ENCODE measurements at places on chromosomes 2 and 18.
A peak's percentile ranks its signal among the peaks of the same experiment; 100 is the strongest.

GRCh38 chr2:68776124-68776523, 41.5 kb downstream of the ARHGAP25 start:
- DNase-seq = no peak

GRCh38 chr2:2672249-2672648, 341.2 kb upstream of the MYT1L start:
- no peak for DNase-seq

GRCh38 chr2:73293534-73294171, at the start of gene EGR4:
Gene EGR4, minus strand, starts transcription at chr2:73293548. Its CDS starts 231 bp downstream, at chr2:73293317.
- peak; percentile 68 for DNase-seq

GRCh38 chr18:51279367-51279984, 82.0 kb upstream of the MEX3C start:
- DNase-seq = no peak

- no peak for DNase-seq
Observed at GRCh38 chr18:3690764-3691066, 240.7 kb downstream of the TGIF1 start.

DNA sequence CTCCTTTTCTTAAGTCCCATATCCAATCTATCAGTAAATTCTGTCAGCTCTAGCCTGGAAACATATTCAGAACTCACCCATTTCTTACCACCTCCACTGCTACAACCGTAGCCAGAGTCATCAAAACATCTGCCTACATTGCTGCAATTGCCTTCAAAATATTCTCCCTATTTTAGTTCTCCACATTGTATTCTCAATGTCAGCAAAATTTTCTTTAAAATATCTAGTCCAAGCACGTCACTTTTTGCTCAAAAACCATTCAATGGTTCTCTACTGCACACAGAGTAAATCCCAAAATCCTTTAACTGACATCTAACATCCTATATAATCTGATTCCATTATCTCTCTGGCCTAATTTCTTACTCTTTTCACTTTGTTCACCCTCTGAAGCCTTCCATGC, 68.5 kb upstream of the ERBB4 start:
- DNase-seq = no peak

DNA sequence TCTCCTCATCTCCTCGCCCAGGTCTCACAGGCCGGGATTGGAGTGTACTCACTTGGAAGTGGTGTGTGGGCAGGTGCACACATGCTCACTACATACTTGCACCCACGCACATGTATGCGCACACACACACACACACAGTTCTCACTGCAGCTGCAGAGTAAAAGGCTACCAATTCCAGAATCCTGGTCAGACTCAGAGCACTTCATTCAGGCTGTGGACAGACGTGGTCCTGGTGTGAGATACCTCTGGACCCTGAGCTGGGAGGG, 19.4 kb downstream of the CELF4 start:
- DNase-seq = no peak

Measured in activated CD8-positive, alpha-beta memory T cell treated with anti-CD3 and anti-CD28 coated beads for 48 hours (primary cell).